ENCODE measurements at places on chromosomes 5 and 9.

DNA sequence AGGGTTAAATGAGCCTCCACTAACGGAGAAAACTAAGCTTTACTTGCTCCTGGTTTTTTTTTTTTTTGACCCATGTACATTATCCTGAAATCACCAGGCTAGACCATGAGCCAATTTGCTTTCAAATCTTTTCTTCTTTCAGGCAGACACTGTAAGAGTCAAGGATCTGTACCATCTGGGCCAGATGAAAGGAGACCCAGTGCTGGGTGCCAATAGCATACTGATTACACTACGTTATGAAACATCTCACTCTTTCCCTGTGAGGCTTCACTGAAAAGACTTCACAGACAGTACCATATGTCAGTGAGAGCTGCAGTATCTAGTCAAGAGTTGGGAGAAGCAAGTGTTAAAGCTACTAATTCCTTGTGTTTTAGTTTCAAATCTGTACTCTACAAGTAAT is 161.2 kb upstream of the PTPRD start:
- H3K27me3 ChIP-seq, result no peaks in the 10 kb centered on the region
- H3K4me3 ChIP-seq, result no peak overlapping the region
- no peak for DNase-seq
- H3K27ac ChIP-seq, result no peak overlapping the region

GRCh38 chr5:167905919-167906853 is 385.3 kb upstream of the WWC1 start:
- no peaks in the 10 kb centered on the region for H3K36me3 ChIP-seq
- H3K27ac ChIP-seq, result no peak overlapping the region
- no peaks in the 10 kb centered on the region for H3K27me3 ChIP-seq

DNA sequence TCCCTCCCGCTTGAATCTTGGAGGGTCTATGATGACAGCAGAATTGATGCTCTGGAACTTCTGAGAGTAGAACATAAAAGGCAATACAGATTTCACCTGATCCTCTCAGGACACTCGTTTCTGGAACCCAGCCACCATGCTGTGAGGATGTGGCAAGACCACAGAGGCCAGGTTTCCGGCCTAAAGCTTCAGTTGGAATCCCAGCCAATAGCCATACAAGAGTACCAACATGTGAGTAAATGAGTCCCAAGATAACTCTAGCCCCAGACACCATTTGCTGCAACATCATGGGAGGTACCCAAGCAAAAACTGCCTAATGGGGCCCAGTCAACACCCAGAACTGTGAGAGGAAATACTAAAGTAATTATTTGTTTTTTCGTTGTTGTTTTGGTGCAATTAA is 65.7 kb upstream of the MARCHF11 start:
- DNase-seq, result no peak
- H3K27me3 ChIP-seq, result no peaks in the 10 kb centered on the region
- H3K4me3 ChIP-seq, result no peak overlapping the region

DNA sequence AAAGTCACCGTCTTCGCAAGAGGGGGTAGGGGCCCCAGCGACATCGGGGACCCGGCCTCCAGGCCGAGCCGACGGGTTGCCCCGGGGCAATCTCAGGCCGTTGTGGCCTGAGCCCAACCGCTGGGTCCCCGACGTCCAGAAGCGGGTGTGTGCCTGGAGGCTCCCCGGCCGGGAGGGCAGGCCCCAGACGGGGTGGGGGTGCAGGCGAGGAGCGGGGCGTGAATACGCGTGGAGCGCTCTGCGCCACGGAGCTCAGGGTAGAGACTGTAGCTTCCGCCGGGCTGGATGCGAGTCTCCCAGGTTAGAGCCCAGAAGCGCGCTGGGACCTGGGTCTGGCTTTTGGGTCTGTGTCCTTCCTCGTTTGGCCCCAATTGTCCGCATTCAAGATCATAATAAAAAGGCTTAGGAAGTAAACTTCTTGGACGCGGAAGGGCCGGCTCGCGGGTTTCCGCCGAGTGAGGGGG is 3.5 kb downstream of the BARX1 start:
- peaks cover 67% of the 10 kb centered on the region for H3K27me3 ChIP-seq
- peak overlapping the region; percentile 52 for H3K27ac ChIP-seq
- peaks cover 10% of the 10 kb centered on the region for H3K36me3 ChIP-seq
- no peak overlapping the region for H3K4me3 ChIP-seq
- peaks cover 36% of the 10 kb centered on the region for H3K4me1 ChIP-seq
- DNase-seq, result no peak

GRCh38 chr5:110956280-110956912 is 115.1 kb upstream of the TSLP start:
- H3K36me3 ChIP-seq, result no peaks in the 10 kb centered on the region
- DNase-seq, result no peak
- H3K27me3 ChIP-seq, result no peaks in the 10 kb centered on the region
- no peaks in the 10 kb centered on the region for H3K4me1 ChIP-seq
- no peak overlapping the region for H3K4me3 ChIP-seq

- DNase-seq, result no peak
- H3K4me3 ChIP-seq, result no peak overlapping the region
- no peaks in the 10 kb centered on the region for H3K27me3 ChIP-seq
- H3K36me3 ChIP-seq, result peaks cover 31% of the 10 kb centered on the region
- H3K27ac ChIP-seq, result no peak overlapping the region
- no peaks in the 10 kb centered on the region for H3K4me1 ChIP-seq
Observed at GRCh38 chr5:43620944-43621505, 18.0 kb downstream of the NNT start.

GRCh38 chr5:173056783-173057061 is 570 bp downstream of the CREBRF start:
- no peaks in the 10 kb centered on the region for H3K36me3 ChIP-seq
- H3K27me3 ChIP-seq, result peaks cover 2% of the 10 kb centered on the region
- H3K4me3 ChIP-seq, result peak overlapping the region; percentile 88
- no peak for DNase-seq
- peaks cover 17% of the 10 kb centered on the region for H3K4me1 ChIP-seq

- no peak overlapping the region for H3K27ac ChIP-seq
- H3K36me3 ChIP-seq, result peaks cover 27% of the 10 kb centered on the region
- H3K27me3 ChIP-seq, result no peaks in the 10 kb centered on the region
Observed at GRCh38 chr5:41787265-41787664, 83.0 kb downstream of the OXCT1 start.

GRCh38 chr5:106393276-106393675 is 1277.5 kb downstream of the EFNA5 start:
- no peak overlapping the region for H3K27ac ChIP-seq
- H3K4me3 ChIP-seq, result no peak overlapping the region

Measured in activated T-helper 1 cell treated with anti-CD3 and anti-CD28 coated beads, Interleukin-12 subunit alpha, Interleukin-12 subunit beta, Interleukin-2, Interleukin-4 antibody, amounts not matched to agents 30 ng/mL and 10 ng/mL and 1 ng/mL, durations not matched to agents 14 hours and 24 hours and 36 hours (primary cell).